Activated CD4-positive, alpha-beta T cell treated with anti-CD3 and anti-CD28 coated beads, Interleukin-2, amount 50 U/mL, for 24 hours (primary cell): ENCODE measurements at places on chromosomes 6 and 20.

GRCh38 chr6:9540534-9541126 lies 874.2 kb downstream of the TFAP2A start:
- no peak for DNase-seq

GRCh38 chr20:20019123-20019522 lies 2.0 kb downstream of the NAA20 start:
- DNase-seq = no peak

DNA sequence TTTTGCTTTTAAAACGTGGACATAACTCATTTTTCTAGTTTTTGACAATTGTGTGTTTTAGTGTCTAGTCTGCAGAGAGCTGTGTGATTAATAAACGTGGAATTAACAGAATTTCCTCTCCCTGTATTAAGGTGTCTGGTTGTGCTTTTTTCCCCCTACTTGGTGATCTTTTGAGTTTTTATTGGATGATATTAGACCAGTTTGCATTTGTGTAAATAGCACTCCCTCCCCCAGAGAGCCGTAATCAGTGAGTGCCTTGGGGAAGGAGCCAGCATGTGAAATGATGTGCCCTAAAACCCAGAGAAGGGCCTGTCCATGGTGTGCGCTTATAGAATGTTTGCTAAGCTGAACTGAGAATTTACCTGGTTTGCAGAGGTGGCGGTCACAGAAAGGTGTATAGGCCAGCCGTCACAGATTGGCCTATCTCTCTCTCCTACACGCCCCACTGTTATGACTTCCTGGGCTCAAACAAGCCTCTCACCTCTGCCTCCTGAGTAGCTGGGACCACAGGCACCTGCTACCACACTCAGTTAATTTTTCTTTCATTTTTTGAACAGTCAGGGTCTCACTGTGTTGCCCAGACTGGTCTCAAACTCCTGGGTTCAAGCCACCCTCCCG lies 42.4 kb downstream of the ALDH5A1 start:
- DNase-seq = no peak

DNA sequence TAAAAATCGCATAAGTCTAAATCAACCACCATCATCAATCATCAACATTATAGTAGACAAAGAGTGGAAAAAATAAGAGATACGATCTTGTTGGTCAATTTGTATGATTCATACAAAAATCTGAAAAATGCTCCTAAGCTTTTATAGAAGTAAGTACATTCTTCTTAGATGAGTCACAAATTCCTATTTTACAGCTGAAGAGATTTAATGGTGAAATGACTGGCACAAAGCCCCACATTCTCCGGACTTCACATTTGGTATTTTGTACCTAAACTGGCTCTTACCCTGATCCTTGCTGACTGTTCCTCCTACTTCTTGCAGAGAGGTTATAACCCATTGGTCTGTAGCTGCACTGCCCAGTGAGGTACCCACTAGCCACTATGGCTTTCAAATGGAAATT lies 29.9 kb upstream of the PREP start:
- DNase-seq = no peak
